ENCODE measurements at places on chromosomes 5 and 9. TPM values are rescaled to one million over a fixed set of nuclear protein-coding genes. Genes with fewer than 3 reads are reported as not detected.

DNA sequence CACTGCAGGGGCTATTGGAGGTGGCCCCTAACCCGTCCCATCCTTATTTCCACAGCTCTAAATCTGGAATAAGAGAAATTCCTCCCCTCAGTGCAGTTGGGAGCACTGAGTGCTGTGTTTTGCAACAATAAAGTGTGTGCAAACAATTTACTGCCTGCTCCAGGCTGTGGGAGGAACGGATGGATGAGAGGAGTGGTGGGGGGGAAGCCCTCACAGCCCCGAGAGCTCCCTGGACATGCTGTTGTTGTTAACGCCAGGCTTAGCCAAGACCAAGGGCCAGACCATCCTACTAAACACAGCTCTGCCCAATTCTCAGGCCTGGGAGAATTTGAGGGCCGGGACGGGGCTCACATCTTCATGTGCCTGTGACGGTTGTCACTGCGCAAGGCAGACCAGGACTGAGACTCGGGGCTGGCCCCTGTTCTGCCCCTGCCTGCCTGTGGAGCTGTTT lies 200.2 kb downstream of the DAB2IP start:
- DNase-seq, result no peak

DNA sequence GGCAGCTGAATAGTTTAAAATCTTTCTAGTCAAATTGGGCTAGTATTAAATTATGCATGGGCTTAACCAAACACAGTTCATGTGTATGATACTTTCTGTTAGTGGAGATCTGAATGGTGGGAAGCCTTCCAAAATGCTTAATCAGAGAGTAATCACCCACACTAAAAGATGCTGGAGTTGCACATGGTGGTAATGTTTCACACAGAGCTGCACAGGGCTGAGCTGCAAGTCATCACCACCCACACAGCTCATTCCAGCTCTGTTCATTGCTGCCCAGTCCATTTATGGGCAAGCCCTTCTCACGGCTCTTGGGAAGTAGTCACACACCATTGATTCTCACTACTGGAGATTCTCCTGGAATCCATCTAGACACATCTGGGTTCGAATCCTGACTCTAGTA lies 351.5 kb upstream of the KCNN2 start:
- DNase-seq, result no peak

DNA sequence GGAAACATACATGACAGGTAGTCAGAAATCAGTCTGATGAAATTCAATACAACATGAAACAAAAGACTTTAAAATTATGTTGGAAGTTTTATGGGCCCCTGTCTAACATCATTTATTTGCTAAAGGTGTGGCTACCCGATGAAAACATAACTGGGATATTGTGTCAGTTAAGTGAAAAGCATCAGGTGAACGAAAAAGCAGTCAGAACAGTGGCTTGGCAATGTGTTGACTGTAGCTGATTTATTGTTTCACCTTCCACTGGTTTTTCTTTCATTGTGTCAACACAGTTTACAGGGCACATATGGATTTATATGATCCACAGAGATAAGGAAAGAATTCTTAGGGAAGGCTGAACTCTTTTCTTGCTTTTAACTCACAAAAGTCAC lies 429.6 kb upstream of the ZNF608 start:
- no peak for DNase-seq

DNA sequence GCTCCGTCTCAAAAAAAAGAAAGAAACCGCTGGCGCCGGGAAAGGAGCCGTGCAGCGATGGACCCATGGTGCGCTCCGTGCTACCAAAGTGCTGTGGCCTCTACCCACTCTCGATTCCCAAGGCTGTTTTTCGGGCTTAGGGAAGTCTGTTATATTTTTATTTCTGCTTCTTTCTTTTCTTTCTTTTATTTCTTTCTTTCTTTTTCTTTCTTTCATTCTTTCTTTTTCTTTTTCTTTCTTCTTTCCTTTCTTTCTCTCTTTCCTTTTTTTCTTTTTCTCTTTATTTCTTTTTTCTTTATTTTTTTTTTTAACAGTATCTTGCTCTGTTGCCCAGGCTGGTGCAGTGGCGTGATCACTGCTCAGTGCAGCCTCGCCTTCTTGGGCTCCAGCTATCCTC lies 87.5 kb downstream of the ANXA2R start:
- DNase-seq, result no peak

- DNase-seq, result no peak
These were observed 101.6 kb downstream of the TENT4A start for GRCh38 chr5:6814816-6815215.

DNA sequence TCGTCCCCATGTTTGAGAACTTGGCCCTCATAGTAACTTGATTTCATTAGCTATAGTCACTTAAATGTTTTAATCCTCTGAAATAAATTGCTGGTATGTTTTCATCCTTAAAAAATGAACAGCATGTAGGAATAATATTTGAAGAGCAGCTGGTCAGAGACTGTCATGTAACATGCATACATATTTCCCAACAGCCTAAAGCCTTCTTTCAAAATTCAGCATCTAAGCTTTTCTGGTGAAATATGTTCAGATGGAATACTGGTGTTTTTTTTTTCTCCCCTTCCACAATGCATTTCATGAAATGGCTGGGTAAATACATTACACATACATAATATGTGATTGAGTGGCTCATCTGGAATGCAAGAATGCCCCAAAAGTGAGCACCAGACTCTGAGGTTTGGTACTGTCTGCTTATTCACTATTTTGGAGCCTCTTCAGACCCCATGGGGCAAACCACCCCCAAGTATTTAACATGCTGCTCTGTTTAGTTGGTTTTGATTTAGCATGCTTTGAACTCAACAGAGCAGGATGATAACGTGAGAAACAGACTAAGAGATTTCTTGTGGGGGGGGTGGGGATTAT lies 94.0 kb downstream of the SMARCA2 start:
- DNase-seq, result no peak

DNA sequence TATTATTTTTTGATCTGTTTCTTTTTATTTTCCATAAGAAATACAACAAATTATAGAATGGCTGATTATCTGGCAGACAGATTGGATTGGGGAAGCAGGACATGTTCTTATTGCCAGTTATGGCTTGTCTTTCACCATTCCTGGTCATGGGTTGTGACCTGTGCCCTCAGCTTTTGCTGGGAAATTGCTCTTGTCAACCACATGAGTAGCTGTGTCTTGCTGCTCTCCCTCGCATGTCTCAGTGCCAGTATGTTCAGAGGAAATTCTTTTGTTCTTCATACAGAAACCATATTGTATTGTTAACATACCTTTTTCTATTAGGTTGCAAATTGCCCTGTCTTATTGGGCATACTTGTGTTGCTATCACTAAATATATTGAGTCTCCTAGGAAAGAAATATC lies 344.1 kb downstream of the OSTF1 start:
- DNase-seq, result no peak

DNA sequence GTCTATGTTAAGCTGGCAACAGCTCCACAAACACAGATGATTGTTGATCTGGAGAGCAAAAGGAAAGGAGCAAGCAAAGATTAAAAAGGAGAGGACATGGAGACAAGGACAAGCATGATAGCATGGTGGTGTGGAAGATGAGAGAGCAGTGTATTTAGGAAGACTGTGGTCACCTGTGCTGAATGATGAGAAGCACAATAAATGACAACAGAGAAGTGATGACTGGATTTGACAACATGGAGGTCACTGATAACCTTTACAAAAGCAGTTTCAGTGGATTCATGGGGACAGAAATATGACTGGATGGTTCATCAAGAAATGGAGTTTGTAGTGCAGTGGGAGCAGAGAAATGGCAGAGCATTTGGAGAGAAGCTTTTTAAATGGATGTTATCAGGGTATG lies 20.2 kb downstream of the TTC33 start:
- DNase-seq, result no peak

DNA sequence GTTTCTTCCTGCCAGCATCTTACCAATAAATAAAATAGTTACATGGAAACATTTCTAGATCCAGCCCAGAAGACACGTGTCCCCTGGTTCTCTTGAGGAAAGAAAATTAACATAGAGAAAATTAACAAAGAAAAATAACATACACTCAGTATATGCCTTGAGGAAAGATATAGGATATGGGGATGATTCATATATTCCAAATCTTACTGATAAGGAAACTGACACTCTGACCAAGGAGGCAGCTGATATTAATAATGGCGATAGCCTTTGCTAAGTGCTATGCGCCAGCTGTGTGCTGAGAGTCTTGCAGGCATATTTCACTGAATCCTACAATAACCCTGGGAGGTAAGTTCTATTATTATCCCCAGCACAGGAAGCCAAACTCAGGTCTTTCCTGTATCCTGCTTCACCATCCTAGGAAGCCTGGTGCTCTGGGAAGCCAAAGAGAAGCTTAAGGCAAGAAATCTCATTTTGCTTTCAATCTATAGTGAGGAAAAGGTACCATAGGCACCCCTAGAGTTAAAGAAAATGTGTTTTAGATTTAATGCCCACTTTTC lies 302.7 kb upstream of the NREP start:
- DNase-seq, result no peak

The INSL6 gene
- not detected for total RNA-seq

The FAM221B gene
- total RNA-seq, result 0.21 TPM

DNA sequence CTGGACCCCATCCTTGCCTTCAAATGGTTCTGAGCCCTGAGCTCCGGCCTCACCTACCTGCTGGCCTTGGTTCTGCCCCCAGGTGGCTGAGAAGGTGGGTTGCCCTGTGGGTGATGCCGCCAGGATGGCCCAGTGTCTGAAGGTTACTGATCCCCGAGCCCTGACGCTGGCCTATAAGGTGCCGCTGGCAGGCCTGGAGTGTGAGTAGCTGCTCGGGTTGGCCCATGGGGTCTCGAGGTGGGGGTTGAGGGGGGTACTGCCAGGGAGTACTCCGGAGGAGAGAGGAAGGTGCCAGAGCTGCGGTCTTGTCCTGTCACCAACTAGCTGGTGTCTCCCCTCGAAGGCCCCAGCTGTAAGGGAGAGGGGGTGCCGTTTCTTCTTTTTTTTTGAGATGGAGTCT lies 5.2 kb downstream of the CEL start:
- no peak for DNase-seq

The LCP2 gene
- 8.4 TPM for total RNA-seq

DNA sequence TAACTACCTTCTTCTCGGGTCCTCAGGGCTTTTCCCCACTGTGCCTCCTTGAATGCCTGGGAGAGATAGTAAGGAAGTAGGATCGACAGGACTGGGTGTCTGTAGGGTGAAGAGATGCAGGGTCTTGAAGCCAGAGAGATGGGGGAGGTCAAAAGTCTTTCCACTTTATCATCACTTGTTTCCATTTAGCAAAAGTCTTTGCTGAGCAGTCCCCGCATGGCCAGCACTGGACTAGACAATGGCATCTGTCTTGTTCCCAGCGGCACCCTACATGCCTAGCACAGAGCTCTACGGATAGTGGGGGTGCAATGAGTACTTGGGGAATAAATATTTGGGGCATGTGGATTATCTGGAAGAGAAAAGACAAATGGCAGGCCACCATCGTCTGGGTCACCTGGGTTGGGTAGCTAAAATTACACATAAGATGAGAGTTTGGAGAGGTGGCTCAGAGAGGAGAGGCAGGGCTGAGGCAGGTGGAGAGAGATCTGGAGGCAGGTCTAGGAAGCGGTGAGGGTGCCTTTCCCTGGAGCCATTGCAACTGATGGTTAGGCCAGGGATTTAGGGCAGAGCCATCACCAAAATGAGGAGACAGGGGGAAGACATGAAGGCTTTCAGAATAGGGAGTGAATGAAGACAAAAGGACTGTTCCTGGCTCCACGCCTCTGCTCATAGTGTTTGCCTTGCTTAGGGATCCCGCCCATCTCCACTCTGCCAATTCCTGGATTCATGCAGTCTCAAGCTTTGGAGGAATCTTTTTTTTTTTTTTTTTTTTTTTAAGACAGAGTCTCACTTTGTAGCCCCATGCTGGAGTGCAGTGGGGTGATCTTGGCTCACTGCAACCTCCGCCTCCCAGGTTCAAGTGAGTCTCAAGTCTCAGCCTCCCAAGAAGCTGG lies 250.8 kb upstream of the KLF4 start:
- DNase-seq, result no peak

GRCh38 chr9:126327006-126327713 lies 531 bp downstream of the MVB12B start:
- no peak for DNase-seq

DNA sequence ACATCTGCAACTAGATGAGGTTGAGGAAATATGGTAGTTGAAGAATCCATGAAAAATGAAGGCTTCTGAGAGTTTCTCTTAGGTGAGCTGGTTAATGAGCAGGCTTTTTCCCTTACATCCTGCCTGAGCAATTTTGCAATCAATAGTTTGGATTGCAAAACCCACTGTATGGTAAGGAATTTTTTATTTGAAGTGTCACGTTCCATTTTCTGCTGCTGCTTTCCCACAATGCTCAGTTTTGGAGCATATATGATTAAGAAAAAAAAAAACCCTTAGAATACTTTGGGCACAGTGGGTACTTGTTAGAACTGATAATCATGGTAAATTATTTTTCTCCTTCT lies 144.2 kb downstream of the PCSK1 start:
- no peak for DNase-seq

The CTNND2 gene
- 1.4 TPM for total RNA-seq

- no peak for DNase-seq
These were observed 102.4 kb upstream of the PARP8 start for GRCh38 chr5:50564079-50564478.

GRCh38 chr5:105158526-105158925 lies 1595.9 kb upstream of the NUDT12 start:
- no peak for DNase-seq

DNA sequence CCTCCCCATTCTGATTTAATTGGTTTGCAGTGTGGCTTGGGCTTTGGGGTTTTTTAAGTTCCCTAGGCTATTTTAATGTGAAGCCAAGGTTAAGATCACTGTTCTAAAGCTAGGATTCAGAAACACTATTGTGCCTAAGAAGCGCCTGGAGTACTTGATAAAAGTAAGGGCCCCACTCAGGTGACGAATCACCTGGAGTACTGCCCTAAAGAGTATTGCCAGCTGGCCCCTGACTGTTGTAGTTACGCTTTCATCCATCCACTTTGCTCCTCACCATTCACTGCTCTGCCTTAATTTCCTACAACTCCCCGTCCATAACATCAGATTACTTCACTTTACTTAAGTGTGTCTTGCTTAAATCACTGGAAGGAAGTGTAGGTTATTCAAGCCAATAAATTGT lies 119.3 kb downstream of the CD180 start:
- no peak for DNase-seq

- DNase-seq, result no peak
These were observed 46.0 kb upstream of the AKNA start for GRCh38 chr9:114433720-114434255.

- DNase-seq, result no peak
These were observed 3.0 kb upstream of the SLC6A18 start for GRCh38 chr5:1222147-1222546.

DNA sequence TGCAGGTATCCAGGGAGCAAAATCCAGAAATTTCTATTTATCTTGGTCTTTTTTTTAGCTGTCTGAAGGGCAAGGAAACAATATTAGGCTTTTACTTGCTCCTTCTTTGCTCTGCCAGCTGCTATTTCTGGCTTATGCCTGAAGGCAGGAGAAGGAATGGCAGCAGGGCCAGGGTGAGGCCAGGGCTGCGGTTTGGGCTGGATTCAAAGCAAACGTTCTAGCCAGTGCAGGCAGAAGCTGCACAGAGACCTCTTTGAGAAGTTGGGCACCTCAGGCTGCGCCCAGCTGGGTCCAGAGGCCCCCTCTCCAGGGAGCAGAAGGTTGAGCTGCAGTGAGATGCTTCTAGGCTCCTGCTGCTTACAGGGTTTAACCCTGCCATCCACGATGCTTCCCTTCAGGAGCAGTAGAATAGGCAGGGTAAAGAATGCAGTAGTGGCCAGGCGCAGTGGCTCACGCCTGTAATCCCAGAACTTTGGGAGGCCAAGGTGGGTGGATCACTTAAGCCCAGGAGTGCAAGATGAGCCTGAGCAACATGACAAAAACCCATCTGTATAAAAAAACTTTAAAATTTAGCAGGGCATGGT lies 201.2 kb downstream of the ADCY2 start:
- DNase-seq, result no peak
